ENCODE measurements at places on chromosomes 4 and X. TPM values are rescaled to one million over a fixed set of nuclear protein-coding genes. Genes with fewer than 3 reads are reported as not detected.

Gene PRSS12
- 0.06 TPM for total RNA-seq

- H3K27me3 ChIP-seq = peaks cover 19% of the 10 kb centered on the region
- H3K4me1 ChIP-seq = no peaks in the 10 kb centered on the region
- no peak overlapping the region for H3K4me3 ChIP-seq
- DNase-seq = no peak
- no peaks in the 10 kb centered on the region for H3K36me3 ChIP-seq
- no peak overlapping the region for H3K27ac ChIP-seq
These were observed 447.1 kb downstream of the MID1IP1 start for GRCh38 chrX:39248330-39248729.

Gene RHOXF2B
- total RNA-seq = not detected

DNA sequence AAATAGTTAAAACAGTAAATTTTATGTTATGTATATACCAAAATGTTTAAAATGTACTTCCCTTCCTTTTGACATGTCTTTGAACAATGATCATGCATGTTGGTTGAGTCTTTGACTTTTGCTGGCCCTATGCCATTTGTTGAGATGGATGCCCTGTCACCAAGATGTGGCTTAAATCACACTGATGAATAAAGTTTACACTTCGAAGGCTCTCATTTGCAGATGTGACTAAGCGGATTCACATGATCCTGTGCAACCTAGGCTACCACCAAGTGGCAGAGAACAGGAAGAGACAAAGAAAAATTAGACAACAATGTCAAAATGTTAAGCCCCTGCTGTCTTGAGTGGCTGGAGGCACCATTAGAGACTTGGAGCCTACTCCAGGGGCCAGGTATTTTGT lies 139.9 kb downstream of the RAB28 start:
- no peaks in the 10 kb centered on the region for H3K36me3 ChIP-seq
- no peaks in the 10 kb centered on the region for H3K4me1 ChIP-seq
- H3K4me3 ChIP-seq = no peak overlapping the region
- no peaks in the 10 kb centered on the region for H3K27me3 ChIP-seq
- H3K27ac ChIP-seq = no peak overlapping the region

Gene SFRP2
- 0.54 TPM for total RNA-seq

GRCh38 chr4:101348995-101349800 lies 1.9 kb upstream of the PPP3CA start:
- peaks cover 12% of the 10 kb centered on the region for H3K4me1 ChIP-seq
- H3K36me3 ChIP-seq = no peaks in the 10 kb centered on the region
- no peaks in the 10 kb centered on the region for H3K27me3 ChIP-seq
- peak; percentile 37 for DNase-seq
- peak overlapping the region; percentile 87 for H3K27ac ChIP-seq

- H3K27ac ChIP-seq = no peak overlapping the region
- H3K27me3 ChIP-seq = no peaks in the 10 kb centered on the region
- no peaks in the 10 kb centered on the region for H3K4me1 ChIP-seq
- no peak overlapping the region for H3K4me3 ChIP-seq
- no peak for DNase-seq
These were observed 3.9 kb downstream of the ARL13A start for GRCh38 chrX:100973411-100973810.

Gene GPR119
- total RNA-seq = not detected

DNA sequence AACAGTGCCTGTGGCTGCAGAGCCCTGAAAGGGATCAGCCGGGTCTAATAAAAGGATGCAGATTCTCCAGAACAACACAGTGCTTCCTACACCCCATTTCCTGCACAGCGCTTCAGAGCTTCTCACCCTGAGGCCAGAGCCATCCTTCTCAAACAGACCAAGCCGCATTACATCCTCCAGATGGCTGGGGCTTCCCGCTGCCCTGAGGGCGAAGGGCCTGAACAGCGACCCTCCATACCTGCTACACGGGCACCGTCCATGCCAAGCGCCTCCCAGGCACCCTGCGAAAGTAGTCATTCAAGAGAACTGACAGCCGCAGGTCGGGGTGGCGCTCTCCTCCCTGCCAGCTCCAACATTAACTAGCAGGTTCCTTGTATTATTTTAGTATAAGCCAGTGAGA lies 36.5 kb downstream of the ACOX3 start:
- peaks cover 58% of the 10 kb centered on the region for H3K36me3 ChIP-seq
- no peak overlapping the region for H3K4me3 ChIP-seq
- peaks cover 12% of the 10 kb centered on the region for H3K4me1 ChIP-seq
- DNase-seq = peak; percentile 45

GRCh38 chrX:331825-332495 lies 13.4 kb upstream of the GTPBP6 start:
- no peaks in the 10 kb centered on the region for H3K4me1 ChIP-seq
- no peak overlapping the region for H3K27ac ChIP-seq
- no peaks in the 10 kb centered on the region for H3K27me3 ChIP-seq
- DNase-seq = no peak
- H3K36me3 ChIP-seq = no peaks in the 10 kb centered on the region

- H3K27me3 ChIP-seq = no peaks in the 10 kb centered on the region
- peaks cover 38% of the 10 kb centered on the region for H3K36me3 ChIP-seq
- H3K4me3 ChIP-seq = no peak overlapping the region
- DNase-seq = no peak
- H3K27ac ChIP-seq = peak overlapping the region; percentile 32
- H3K4me1 ChIP-seq = peaks cover 4% of the 10 kb centered on the region
These were observed 62.5 kb downstream of the CD40LG start for GRCh38 chrX:136710325-136710951.
